ENCODE measurements at places on chromosomes 12 and 14. TPM values are rescaled to one million over a fixed set of nuclear protein-coding genes. Genes with fewer than 3 reads are reported as not detected.

RND1 gene
- 2.1 TPM for total RNA-seq

ANO4 gene
- total RNA-seq: not detected

CACNB3 gene
- total RNA-seq: 14.1 TPM

B3GNT4 gene
- under 0.01 TPM for total RNA-seq

PSMB5 gene
- total RNA-seq: 287 TPM

GRIN2B gene
- not detected for total RNA-seq

CLMN gene
- 5.5 TPM for total RNA-seq

KRT6C gene
- total RNA-seq: not detected

STAC3 gene
- total RNA-seq: 0.32 TPM

LRRK2 gene
- total RNA-seq: 3.8 TPM

MYL6 gene
- 3,406 TPM for total RNA-seq
